CD4-positive, alpha-beta T cell treated with Interleukin-15 for 1 hour (primary cell): ENCODE measurements at places on chromosomes 5 and 9.
A peak's percentile ranks its signal among the peaks of the same experiment; 100 is the strongest.

GRCh38 chr9:87197349-87198130 is 250.2 kb upstream of the GAS1 start:
- no peak for DNase-seq

- no peak for DNase-seq
Observed at GRCh38 chr5:159155960-159156359, 53.4 kb downstream of the RNF145 start.

GRCh38 chr5:80191991-80192398 is 63.9 kb downstream of the SERINC5 start:
- DNase-seq: peak; percentile 63

DNA sequence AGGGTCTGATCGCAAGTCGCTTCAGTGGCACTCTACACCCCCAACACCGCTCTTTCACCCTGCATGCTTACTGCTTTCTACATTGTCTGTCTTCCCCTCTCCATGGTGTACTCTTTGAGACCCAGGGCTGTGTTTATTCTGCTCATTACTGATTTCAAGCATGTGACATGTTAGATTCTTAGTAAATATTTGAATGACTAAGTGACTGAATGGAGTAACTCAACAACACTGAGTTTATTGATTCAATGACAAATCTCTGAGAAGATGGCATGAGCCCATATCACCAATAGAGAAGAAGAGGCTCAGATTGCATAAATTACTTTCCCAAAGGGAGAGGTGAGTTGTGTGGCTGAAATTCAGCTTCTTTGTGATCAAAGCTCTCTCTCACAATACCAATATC is 89.7 kb upstream of the OSMR start:
- no peak for DNase-seq

- no peak for DNase-seq
Observed at GRCh38 chr5:14465116-14465515, 116.5 kb upstream of the OTULINL start.

DNA sequence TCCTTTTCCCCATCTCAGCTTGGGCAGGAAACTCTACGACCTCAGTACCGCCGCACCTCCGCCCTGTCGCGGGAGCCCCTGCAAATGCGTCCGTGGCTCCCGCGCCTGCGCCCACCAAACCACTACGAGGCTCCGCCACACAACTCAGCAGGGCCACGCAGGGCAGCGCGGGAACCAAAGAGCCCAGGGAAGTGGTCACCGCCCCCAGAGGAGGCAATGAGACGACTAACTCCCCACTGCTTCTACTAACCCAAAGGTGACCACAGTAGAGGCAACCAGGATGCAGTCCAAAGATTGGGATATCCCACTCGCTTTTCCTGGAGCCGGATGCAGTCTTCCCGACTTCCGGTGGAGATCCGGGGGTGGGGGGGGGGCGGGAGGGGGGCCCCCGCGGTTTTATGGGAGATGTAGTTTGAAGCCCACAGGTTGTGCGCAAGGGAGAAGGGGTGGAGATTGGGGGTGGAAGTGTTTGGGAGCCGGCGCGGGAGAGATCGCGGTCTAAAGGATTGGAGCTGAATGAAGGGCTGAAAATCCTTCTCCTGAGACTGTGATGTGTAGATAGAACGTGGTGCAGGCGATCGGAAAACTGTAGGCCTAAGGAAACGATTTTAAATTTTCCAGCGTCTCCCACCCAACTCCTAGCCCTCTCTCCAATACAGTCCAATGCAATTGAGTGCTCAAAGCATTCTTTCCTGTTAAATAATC is at the start of gene NUDT12:
TSS of gene NUDT12 (minus strand) at position 337 of the 705 bp plus-strand sequence. CDS start 2,541 bp downstream, outside the sequence.
- DNase-seq: peak; percentile 47

DNA sequence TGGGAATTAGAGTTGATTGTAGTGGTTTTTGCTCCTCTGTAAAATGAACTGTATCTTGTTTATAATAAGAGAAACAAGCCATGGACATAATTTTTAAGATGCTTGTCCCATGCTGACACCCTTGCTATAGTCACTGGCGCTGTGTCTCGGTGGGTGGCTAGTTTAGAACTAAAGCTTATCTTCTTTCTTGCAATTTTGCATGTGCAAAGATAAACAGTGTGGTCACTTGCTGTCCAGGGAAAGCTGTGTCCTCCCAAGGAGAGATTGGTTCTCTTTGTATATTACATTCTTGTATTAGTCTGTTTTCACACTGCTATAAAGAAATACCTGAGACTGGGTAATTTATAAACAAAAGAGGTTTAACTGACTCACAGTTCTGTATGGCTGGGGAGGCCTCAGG is 143.8 kb downstream of the MELK start:
- no peak for DNase-seq

DNA sequence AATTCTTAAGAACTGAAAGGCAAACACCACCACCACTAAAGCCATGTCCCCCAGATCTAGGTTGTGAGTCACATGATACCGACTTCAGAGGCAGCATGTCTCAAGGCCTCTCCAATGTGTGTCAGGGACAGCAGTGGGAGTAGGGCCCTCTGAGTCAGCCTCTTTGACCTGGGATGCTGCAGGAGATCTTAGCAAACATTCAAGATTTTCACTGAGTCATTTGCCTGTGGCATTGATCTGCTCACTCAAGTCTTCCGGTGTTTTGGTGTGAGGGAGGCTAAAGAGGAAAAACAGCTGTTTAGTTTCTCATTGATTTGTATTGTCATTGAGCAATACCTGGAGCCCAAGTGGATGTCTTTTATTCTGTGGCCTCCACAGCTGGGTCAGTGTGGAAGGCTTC is 36.1 kb downstream of the TMC1 start:
- peak; percentile 25 for DNase-seq

DNA sequence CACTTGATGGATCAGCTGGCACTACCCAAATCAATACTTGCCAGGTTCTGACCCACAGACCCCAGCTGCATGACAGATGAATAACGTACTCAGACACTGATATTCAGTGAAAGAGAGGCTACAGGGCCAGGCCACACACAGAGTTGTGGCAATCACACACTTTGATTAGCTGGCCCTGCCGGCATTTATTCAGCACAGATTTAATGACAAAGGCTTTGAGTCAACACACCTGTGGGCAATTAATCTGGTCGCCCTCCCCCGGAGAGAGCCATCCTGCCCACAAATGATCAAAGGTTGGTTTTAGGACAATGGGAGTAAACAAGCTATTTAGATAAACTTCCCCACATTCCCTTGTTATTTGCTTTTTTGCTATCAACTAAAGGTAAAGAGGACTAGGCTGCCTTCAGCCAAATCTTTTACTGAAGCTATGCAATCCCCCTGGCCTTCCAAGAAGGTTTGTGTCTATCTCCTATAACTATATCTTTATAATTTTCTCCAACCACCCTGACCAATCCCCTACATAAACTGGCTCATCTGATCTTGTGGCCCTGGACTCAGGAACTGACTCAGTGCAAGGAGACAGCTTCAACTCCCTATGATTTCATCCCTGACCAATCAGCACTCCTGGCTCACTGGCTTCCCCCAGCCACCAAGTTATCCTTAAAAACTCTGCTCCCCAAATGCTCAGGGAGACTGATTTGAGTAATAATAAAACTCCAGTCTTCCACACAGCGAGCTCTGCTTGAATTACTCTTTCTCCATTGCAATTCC is 12.7 kb upstream of the TRIM32 start:
- DNase-seq: no peak

DNA sequence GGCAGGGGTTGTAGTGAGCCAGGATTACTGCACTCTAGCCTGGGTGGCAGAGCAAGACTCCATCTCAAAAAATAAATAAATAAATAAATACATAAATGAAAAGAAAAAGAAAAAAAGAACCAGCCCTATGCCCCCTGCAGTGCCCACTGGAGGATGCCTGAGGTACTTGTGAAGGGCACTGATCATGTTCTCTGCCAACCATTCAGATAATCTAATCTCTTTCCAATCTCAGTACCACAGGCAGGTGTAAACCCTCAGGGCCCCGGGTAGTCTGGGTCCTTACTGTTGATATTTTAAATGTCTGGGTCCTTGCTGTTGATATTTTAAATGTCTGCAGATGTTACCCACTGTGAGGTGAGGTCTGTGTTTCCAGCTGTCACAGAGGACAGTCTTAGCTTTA is 321.8 kb upstream of the ADCY2 start:
- no peak for DNase-seq

GRCh38 chr5:1834721-1835429 is 33.7 kb downstream of the NDUFS6 start:
- no peak for DNase-seq

GRCh38 chr5:36768450-36768849 is 108.1 kb upstream of the NIPBL start:
- no peak for DNase-seq

DNA sequence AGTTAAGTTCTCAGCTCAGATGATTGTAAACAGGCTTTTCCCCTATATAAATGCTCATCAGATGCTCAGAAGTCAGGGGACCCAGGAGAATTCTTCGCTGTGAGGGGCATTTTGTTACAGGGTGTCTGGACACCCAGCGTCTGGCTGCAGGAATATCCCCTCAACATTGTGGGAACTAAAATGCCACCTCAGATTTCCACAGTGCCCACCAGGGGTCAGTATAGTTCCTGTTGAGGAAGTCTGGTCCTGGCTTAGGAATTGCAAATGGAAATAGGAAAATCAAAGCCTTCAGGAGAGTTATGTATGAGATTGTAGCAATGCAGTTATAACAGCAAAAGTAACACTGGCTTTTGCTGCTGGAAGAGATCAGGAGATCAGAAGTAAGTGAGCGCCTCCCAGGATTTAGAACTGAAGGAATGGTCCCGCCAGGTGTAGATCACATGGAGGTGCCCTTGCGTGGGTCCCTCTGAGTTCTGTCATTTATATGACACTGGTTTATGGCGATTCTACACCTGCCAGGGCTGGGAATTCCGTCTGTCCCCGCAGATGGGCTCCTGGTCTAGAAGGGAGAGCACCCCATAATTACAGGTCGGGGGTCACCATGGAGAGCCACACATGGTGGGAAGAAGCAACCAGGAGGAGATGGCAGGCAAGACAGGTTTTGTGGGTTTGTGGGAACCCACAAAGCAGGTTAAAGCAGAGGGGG is 47.1 kb upstream of the CTSL start:
- DNase-seq: no peak

- no peak for DNase-seq
Observed at GRCh38 chr5:81638471-81638870, 112.4 kb downstream of the SSBP2 start.

DNA sequence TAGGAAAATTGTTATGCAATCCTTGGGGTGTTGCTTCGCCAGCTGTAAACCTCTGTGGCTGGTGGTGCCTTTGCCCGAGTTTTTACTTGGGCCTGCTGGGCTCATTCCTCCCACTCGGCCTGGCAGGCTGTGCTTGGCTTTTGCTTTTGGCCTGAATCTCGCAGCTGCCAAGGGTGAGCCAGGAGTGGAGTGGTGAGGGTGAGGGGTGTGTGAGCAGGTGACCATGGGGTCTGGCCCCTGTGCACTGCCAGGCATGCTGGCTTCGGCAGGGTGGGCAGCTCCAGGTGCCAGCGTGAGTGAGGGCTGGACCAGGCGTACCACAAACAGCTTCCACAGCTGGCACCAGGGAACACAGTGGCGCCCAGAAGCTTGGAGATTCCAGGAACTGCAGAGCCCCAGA is 12.6 kb upstream of the DHFR start:
- no peak for DNase-seq

GRCh38 chr5:88188458-88189132 is 80.0 kb downstream of the TMEM161B start:
- no peak for DNase-seq

DNA sequence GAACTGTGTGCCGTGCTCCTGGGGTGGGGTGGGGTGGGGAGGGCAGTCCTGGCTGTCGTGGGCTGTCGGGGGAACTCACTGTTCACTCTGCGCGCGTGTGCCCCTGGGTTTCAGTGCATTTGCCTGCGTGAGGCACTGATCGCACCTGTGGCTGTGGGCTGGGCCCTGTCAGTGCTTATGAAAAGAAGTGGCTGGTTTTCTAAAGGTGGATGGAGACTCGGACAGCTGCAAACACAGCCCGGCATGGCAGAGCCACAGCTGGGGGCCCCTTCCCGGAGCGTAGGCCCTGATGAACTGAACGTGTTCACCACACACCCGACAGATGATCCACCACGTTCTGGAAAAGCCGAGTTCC is 42.7 kb downstream of the NKD2 start:
- no peak for DNase-seq

- no peak for DNase-seq
Observed at GRCh38 chr5:145062280-145063062, 772.7 kb downstream of the PRELID2 start.

- no peak for DNase-seq
Observed at GRCh38 chr5:54803471-54804011, 181.9 kb downstream of the ESM1 start.

GRCh38 chr9:124869986-124870560 is 8.1 kb downstream of the ARPC5L start:
- peak; percentile 87 for DNase-seq

GRCh38 chr5:143758750-143759149 is 53.2 kb upstream of the HMHB1 start:
- DNase-seq: no peak

- DNase-seq: no peak
Observed at GRCh38 chr5:125499636-125500332, 753.3 kb upstream of the ZNF608 start.

DNA sequence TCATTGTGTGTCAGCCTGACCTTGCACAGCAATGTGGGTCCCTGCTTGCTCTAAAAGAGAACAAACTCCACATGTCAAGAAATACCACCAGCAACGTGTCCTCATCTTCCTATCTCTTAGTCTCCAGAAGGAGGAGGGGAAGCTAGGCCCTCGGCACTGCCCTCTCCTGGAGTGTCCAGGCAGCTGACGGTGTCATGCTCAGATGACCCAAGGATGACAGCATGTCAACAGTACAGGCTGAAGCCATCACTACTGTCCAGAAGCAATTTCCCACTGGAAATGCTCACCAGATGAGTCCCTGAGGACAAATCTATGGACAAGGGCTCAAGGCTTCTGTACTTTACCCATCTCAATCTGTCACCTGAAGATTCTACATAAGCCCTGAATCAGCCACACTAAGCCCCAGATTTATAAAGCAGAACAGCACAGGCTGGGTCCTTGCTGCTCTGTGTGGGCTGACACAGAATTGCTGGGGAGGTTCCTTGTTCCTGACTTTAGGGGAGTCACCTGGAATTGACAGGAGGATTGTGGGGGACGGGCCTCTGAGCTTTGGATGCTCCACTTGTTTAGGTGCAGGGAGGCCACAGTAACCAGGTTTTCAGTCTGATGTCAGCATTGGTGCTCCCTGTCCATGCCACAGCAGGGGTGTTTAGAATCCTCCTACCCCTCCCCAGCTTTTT is 210.2 kb downstream of the DAB2IP start:
- DNase-seq: no peak

- no peak for DNase-seq
Observed at GRCh38 chr5:95988877-95989276, 27.2 kb upstream of the ELL2 start.

- DNase-seq: no peak
Observed at GRCh38 chr9:35026671-35027070, 37.1 kb downstream of the DNAJB5 start.

DNA sequence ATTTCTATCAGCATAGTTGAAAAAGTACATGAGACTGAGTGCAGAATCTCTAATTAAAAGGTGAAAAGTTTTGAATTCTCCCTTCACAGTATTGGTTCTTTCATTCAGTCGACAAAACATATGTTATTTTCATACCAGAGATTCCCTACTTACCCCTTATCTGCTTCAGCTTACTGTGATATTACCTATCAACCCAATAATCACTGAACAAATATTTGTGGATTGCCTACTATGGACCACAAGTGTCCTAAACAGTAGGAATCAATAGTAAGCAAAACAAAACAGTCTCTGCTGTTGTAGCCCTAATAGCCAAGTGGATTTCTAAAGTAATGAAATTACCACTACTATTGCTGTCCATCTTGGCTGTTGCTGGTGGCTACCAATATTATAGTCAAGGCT is 11.5 kb downstream of the CCDC152 start:
- no peak for DNase-seq

GRCh38 chr9:133067813-133068212 is 6.0 kb downstream of the CEL start:
- DNase-seq: no peak
